ENCODE measurements at places on chromosomes 16 and 17.

DNA sequence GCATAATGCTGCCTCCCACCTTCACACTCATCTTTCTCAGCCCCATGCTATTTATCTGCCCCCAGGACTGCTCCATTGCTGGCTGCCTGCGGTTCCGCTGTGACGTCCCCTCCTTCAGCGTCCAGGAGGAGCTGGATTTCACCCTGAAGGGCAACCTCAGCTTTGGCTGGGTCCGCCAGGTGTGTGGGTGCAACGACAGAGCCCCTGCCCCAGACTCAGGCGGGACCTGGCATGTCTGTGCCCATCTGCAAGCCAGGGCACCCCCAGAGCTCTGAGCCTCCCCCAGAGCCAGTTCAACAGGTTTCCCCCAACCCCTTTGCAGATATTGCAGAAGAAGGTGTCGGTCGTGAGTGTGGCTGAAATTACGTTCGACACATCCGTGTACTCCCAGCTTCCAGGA lies 12.9 kb upstream of the ITGAD start:
- no peak for DNase-seq

DNA sequence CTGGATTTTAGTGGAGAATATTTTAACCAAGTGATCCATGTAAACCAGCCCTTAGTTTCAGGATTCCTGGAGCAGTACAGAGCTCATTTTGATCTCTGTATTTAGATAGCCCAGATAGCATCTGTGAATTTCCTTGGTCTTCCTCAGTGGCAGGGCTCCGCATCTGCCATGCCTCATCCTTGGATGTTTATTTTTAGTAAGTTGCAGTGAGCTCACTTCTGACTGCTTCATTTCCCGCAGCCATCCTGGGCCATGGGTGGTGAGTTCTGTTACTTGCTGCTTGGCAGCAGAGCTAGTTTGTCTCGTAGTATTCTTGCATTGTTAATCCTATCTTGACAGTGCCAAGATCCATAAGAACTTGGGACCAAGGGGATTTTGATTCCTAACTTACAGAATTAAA lies 33.7 kb downstream of the IST1 start:
- no peak for DNase-seq

- no peak for DNase-seq
Observed at GRCh38 chr16:50304467-50305440, 38.4 kb downstream of the ADCY7 start.

DNA sequence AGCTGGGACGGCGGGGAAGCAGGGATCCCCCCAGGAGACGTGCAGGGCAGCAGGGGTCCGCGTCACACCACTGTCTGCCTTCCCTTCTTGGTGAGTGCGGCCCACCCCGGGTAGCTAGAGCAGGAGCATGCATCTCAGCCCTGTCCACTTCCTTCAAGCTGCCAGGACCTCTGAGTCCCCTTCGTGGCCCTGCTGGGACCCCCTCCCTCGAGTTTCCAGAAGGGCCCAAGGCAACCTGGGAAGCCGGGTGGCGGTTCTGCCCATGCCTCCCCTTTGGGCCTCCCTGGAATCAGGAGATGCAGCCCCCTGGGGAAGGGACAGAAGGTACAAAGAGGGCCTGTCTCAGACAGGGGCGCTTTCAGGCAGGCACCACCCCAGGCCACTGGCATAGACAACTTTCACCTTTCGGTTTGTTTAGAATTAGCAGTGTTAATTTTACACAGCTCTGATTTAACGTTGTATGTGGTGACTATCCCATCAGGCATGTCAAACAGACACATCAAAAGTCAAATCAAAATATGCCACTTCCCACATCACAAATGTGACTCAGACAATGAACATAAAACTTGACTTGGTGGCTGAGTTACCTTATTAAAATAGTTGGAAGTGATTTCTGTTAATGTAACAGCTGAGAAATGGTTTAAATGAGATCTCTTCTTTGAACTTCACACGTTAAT lies 94.5 kb upstream of the METRNL start:
- DNase-seq: no peak

DNA sequence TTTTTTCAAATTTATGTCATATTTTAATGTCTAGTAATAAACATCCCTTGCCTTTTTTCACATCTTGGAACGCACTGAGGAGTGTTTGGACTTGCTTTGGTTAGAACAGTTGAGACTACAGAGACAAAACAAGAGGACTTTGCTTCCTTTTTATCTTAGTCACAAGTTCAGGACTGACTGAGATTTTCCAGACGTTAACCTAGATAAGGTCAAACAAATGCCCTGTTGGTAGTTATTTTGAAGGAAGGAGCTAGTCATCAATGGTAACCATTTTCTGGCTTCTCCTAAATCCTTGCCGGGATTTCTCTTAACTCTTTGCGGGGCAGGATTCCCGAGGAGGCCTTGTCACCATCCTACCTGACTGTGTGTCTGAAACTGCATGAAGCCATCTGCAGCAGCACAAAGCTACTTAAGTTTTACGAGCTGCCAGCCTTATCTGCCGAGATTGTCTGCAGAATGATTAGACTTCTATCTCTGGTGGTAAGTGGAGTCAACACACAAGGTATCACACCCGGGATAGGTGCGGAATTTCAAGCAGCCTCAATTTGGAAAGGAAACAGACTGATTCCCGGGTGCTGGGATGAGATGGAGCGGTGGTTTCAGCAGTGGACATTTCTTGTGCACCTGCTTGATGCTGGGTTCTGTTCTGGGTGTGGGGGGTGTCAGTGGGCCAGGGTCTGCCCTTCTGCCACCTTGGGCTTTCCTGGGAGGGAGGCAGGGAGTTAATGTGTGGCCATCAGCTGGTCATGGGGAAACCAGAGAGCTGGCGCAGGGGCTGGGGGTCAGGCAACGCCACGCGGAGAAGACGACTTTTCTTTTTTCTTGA lies 48.3 kb downstream of the RNF213 start:
- DNase-seq: no peak

- DNase-seq: no peak
Observed at GRCh38 chr17:72273289-72274056, 152.7 kb downstream of the SOX9 start.

- DNase-seq: no peak
Observed at GRCh38 chr17:29038085-29038795, 4.7 kb upstream of the PIPOX start.

GRCh38 chr17:57439651-57440050 lies 183.3 kb downstream of the MSI2 start:
- DNase-seq: no peak
